ENCODE measurements at places on chromosomes 4 and X. TPM values are rescaled to one million over a fixed set of nuclear protein-coding genes. Genes with fewer than 3 reads are reported as not detected.

DNA sequence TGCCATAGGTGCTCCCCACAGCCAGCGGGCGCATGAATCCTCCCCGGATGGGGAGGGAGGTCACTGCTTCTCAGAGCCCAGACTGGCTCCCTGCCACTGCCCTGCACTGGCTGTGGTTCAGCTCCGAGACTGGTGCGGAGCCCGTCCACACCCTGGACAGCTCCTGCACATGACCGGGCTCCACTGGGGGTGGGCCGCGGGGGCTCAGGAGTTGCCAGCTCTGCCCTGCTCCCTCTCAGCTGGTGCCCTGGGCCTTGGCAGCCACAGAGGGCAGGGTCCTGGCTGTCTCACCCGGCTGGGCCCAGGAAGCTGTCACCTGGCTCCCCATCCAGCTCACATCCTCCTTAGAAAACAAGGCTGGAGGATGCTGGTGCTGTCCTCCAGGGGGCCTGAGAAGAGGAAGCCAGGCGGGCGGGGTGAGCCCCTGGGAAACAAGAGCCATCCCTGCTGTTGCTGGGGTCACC lies 64.9 kb upstream of the ADRA2C start:
- no peak for DNase-seq

- no peak for DNase-seq
Measured at GRCh38 chr4:87224141-87224923, 3.9 kb upstream of the KLHL8 start.

DNA sequence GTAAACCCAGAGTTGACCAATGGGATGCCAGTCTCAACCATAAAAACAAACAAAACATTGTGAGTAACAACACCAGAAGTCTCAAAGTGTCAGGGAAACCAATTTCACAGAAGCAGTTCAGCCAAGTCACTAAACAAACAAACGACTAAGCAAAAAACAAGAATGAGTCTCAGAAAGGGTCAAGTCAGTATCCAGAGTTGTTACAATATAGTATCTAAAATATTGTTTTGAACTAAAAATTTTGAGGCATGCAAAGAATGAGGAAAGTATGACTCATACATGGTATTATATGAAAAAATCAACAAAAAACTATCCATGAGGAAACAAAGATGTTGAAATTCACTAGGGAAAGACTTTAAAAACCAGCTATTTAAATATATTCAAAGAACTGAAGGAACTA lies 70.6 kb downstream of the AR start:
- DNase-seq = no peak

LIAS gene
- total RNA-seq = 12.5 TPM

MRFAP1L1 gene
- total RNA-seq = 90.6 TPM

VSIG4 gene
- not detected for total RNA-seq

- DNase-seq = no peak
Measured at GRCh38 chr4:3655963-3656362, 110.2 kb upstream of the ADRA2C start.

DNA sequence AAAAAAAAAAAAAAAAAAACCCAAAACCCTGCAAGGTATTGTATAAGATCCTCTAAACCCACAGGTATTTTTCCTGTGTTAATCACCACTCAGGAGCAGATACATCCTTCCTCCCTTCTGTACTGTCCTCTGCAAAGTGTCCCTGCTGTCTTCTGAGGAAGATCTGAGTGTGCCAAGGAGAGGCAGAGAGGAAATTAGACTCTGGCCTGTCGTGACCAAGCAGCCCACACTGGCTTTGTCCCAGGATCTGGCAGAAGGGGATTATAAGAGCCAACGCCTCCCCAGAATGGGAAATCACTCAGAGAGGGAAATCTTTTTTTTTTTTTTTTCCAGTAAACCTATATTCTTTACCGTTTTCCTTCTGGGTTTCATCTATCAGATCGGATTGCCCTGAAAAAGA lies 39.6 kb downstream of the PTCHD1 start:
- no peak for DNase-seq

DNA sequence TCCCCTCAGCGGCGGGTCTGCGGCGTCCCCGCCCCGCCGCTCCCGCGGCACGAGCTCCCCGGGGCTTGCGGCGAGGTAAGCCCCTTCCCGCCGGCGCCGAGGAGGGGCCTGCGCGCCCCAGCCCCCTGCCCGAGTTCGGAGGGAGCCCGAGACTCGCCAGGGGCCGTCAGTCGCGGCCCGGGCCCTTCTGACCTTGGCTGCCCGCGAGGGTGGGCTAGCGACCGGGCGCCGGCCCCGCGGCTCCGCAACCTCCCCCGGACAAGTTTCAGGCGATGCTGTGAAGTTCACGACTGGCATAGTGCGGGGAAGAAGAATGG lies 554 bp downstream of the CDKL5 start:
- no peak for DNase-seq

GRCh38 chr4:26141911-26142638 lies 178.7 kb upstream of the RBPJ start:
- DNase-seq = peak; percentile 15

- no peak for DNase-seq
Measured at GRCh38 chr4:142696334-142697122, 149.6 kb downstream of the INPP4B start.

DNA sequence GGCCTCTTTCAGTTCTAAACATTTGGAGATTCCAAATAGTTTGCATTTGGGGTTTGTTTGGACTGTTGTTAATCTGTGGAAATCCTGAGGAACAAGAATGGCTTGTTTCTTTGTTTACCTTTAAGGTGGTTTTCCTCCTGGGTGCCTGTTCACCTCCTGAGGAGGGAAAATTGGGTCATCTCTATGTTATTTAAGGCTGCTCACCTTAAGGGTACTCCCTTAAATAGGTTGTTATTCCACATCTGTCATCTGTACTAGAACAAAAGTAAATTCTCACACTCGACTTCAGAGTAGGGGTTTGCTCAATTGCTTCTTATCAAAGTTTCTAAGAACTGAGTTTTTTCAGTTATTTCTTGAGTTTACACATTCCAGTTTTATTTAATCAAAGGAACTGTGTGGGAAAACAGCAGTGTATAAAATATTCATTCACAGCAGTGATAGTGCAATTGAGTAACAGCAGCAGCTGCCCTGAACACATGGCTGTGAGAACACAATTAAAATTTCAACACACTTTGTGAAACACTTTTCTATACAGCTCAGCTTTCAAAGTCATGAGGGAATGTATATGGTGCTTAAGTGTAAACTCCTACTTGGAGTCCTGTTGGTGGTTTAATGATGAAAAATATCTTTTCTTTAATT lies 238.5 kb upstream of the PGRMC2 start:
- no peak for DNase-seq

DNA sequence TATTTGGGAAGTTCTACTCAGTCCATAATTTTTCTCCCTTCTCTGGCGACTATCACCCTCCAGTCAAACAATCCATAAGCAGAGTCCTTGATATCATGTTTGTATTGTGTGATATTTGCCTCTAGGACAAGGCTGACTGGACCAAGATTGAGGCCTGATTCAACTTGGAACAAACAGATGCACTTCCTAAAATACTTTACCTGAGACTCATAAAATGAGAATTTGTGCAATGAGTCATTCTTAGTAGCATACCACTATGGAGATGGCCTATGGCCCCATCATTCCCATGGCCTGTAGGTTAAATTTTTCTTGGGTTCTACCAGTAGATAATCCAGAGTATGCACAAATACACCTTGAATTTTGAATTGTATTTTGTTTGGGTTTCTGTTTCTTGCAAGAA lies 74.2 kb upstream of the DMD start:
- DNase-seq = no peak

- no peak for DNase-seq
Measured at GRCh38 chr4:61517144-61517543, 317.0 kb downstream of the ADGRL3 start.

GRCh38 chr4:132587626-132588025 lies 561.5 kb upstream of the PCDH10 start:
- DNase-seq = peak; percentile 43

SPIN2B gene
- total RNA-seq = 16.2 TPM

ODAPH gene
- total RNA-seq = not detected

GRCh38 chrX:65463550-65463949 lies 71.0 kb downstream of the LAS1L start:
- peak; percentile 13 for DNase-seq

GRCh38 chr4:38085751-38086150 lies 125.6 kb downstream of the PTTG2 start:
- no peak for DNase-seq

MXRA5 gene
- 1.1 TPM for total RNA-seq

GRCh38 chr4:32560306-32560705 lies 1840.1 kb downstream of the PCDH7 start:
- no peak for DNase-seq

DNA sequence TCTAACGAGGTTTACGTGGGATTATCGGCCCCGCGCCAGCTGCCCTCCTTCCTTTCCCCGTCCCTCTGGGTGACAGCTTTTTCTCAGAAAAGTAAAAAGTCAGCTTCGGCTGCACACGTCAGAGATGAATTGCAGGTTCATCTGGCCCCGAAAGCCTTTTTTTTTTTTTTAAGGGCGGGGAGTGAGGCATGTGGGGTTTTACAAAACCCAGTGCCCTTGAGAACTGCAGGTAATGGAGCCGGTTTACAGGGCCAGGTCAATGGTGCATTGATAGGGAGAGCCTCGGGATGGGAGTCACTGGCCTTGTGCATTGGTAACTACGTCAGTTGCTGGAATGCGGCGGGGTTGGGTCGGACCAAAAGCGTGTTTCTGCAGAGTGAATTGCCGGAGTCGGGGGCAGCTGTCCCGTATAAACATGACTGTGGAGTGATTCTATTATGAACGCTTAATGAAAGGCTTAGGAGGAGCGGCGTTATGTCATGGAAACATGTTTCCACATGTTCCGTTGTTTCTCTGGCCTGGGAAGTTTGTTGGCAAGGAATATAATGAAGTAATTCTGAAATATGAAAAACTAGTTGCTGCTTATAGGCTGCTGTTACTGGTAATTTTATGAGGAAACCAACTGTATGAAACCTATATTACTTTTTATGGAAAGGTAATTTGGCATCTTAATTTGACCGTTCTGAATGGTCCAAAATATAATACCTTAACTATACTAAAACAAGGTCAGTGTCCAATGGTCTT lies 1.1 kb downstream of the HSPA4L start:
- peak; percentile 30 for DNase-seq

GRCh38 chrX:926991-927390 lies 285.5 kb downstream of the CRLF2 start:
- DNase-seq = no peak

- no peak for DNase-seq
Measured at GRCh38 chr4:83388313-83388676, 53.6 kb upstream of the HPSE start.

DNA sequence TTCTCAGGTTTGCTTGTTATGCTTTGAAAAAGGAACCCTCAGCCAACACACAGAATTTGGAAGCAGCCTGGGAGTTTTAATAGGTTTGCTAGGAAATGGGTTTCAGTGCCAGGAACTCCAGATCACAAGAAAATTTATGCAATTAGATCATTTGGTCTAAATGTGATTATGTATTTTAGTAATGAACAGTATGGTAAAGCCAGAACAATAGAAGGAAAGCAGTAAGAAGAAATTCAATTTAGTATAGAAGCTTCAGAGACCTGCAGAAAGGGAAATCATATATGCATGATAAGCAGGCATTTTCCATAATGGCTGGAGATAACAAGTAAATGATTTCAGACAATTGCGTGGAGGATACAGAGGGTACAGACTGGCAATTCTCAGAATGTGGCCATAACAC lies 184.7 kb downstream of the KCNIP4 start:
- DNase-seq = no peak

DNA sequence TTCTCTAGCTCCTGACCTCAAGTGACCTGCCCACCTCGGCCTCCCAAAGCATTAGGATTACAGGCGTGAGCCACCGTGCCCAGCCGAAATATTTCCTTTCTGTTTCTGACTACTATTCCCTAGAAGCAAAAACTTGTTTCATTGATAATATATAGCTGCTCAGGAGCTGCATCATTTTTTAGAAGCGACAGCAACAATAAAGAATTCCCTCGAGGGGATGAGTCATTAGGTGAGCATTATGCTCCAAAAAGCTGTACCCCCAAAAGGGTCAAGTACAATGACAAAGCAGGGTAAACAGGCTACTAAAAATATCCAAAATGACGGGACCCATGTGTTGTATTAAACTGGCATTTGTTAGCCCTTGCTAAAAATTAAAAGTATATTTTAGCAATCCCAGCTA lies 67.0 kb downstream of the RBM47 start:
- DNase-seq = peak; percentile 34

DNA sequence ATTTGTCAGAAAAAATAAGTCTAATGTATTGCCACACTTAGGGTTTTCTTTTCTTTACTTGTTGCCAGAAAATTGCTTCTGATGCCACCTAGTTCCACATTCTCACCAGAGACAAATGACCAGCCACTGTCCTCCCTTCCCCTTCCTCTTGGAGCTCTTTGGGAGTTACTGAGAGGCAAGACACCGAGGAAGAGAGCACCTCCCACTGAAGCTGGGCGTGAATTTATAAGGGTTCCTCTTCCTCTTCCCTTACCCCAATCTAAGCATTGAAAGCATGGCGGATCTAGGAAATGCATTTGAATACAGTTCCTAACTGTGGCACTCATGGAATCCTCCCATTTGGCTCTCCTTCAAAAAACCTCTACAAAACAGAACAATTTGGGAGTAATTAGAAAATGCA lies 30.0 kb downstream of the ANXA3 start:
- no peak for DNase-seq

AMTN gene
- 29.6 TPM for total RNA-seq

GRCh38 chr4:182143822-182144625 lies 99.2 kb upstream of the TENM3 start:
- peak; percentile 76 for DNase-seq

FGA gene
- total RNA-seq = not detected

GLUD2 gene
- 2.5 TPM for total RNA-seq

DNA sequence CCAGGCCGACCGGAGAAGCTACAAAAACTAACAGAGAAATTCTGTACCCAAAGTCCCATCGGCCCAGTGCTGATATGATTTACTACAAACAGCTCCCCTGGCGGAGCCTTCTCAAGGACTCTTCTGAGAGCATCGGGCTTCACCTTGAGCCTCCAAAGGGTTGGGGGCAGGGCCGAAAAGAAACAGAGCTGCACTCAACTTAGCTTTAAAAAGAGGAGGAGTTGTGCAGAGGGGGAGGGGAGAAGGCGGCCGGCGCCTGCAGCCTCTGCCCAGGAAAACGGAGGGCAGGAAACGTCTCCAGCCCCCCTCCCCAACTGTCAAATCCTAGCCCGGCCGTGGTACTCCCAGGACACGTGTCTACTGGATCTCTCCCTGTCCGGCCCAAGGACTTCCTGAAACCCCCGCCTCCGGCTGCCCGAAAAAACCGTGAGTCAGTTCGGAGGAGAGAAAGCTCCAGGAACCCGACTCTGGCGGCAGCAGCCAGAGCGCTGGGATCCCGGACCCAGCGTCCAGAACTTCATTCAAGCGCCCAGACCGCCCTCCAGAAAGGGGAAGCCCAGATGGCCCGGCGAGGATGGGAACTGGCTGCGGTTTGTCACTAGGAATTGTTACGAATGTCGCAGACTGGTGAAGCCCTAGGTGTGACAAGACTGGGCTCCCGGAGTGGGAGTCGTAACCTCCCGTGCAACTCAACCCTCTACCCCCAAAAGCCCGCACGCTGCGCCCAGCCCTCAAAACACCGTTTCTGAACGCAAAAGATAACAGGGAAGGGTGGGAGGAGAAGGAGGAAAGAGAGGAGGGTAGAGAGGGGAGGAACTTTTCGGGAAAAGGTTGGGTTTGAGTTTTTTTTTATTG lies 973 bp downstream of the ADAMTS3 start:
- peak; percentile 35 for DNase-seq
